ENCODE measurements at places on chromosomes 2 and 18. TPM values are rescaled to one million over a fixed set of nuclear protein-coding genes. Genes with fewer than 3 reads are reported as not detected.

DNA sequence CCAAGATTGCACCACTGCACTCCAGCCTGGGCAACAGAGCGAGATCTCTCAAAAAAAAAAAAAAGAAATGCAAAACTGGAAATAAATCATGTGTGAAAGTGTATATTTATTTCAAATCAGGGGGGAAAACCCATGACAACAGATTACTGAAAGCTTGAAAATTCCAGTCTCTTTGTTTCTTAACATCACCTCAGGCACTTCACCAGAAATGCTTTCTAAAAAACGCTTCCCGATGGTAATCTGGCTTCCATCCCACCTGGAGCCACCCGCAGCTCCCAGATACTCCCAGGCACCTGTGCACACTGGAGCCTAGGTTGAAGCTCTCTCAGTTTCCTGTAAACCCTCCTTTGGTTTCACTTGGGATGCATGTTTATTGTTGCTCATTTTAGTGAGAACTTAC lies 7.2 kb upstream of the ITGB6 start:
- no peak overlapping the region for H3K4me3 ChIP-seq
- no peak for DNase-seq
- H3K27me3 ChIP-seq = no peaks in the 10 kb centered on the region
- H3K4me1 ChIP-seq = peaks cover 72% of the 10 kb centered on the region
- H3K36me3 ChIP-seq = no peaks in the 10 kb centered on the region

GRCh38 chr2:169462896-169463695 lies 16.2 kb upstream of the BBS5 start:
- no peaks in the 10 kb centered on the region for H3K27me3 ChIP-seq
- no peak overlapping the region for H3K4me3 ChIP-seq
- H3K4me1 ChIP-seq = no peaks in the 10 kb centered on the region
- H3K27ac ChIP-seq = no peak overlapping the region
- no peaks in the 10 kb centered on the region for H3K36me3 ChIP-seq

DNA sequence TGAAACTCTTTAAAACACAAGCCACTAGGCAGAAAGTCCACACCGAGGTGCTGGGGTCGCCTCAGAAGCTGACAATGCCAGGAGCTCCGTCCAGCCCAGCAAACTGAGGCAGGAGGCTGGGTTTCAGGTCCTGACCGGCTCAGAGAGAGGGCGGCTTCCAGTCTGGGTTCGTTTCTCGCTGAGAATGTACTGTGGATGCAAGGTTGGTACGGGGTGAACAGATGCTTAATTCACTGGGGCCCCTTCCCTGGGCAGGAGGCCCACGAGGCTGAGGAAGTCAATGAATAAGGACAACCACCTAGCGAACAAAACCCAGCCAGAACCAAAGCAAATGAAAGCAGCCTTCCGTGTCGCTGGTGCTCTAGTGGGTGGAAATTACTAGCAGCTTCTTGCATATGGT lies 142.0 kb downstream of the RTP5 start:
- H3K4me3 ChIP-seq = no peak overlapping the region
- no peaks in the 10 kb centered on the region for H3K27me3 ChIP-seq
- no peak for DNase-seq
- H3K4me1 ChIP-seq = no peaks in the 10 kb centered on the region

Gene LOXHD1
- not detected for total RNA-seq

Data from Panc1 (cell line).